ENCODE measurements at places on chromosomes 3 and 15.

- no peak for DNase-seq
Observed at GRCh38 chr3:174430986-174431385, 428.1 kb upstream of the NAALADL2 start.

DNA sequence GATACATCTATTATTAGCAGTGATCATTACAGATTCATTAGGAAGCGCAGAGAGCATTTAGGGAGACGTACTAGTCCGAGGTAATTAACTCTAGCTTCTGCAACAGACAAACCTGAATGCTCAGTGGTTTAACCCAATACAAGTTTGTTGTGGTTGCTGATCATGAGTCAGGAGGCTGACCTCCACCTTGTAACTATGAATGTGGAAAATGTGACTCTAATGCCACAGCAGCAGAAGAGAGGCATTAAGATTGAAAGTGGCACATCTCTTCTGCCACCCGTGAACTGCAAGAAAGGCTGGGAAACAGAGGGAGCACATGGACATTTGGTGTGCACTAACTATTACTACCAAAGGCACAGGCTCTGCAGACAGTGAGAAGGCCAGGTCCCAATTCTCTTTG lies 71.2 kb upstream of the C3orf80 start:
- DNase-seq, result no peak

DNA sequence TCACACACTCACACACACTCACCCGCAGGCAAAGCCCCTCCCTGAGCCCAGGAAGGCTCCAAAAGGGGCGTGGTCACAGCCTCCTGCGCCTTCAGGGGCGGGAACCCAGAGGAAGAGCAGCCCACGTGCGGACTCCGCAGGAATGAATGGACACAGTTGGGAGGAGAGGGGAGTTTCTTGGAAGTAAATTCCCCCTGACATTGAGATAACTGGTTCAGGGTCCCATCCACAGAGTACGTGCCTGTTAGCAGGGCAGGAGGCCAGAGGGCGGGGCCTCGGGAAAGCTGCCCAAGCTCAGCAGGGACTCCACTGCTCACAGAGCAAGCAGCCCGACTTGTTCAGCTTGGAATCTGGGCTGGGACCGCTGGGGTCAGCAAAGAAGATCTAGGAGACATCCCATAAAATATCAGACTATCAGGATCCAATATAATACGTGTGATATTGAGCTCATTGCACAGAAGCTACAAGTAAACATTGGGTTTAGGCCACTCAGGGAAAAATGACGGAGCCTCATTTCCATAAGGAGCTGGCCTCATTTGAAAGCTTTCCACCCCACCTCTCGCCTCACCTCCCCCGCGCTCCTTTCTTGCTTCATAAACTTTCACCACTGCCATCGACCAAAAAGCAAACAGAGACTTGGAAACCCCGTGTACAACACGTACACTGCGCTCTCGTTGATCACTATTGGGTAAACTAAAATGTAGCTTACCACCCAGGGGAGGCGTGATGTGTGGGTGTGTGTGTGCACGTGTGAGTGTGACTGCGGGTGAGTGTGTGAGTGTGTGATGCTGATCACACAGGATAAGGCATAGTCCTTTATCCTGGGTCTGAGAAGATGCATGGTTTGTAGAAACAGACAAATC lies 36.0 kb downstream of the TM2D3 start:
- DNase-seq, result peak; percentile 84

GRCh38 chr3:185900228-185900627 lies 37.6 kb downstream of the TRA2B start:
- peak; percentile 93 for DNase-seq

- no peak for DNase-seq
Observed at GRCh38 chr3:11186771-11187191, 32.5 kb downstream of the HRH1 start.

GRCh38 chr15:73926219-73927002 lies at the start of gene LOXL1:
LOXL1 (plus strand) TSS chr15:73926462; CDS start chr15:73926784, 322 bp downstream.
- DNase-seq, result peak; percentile 69

DNA sequence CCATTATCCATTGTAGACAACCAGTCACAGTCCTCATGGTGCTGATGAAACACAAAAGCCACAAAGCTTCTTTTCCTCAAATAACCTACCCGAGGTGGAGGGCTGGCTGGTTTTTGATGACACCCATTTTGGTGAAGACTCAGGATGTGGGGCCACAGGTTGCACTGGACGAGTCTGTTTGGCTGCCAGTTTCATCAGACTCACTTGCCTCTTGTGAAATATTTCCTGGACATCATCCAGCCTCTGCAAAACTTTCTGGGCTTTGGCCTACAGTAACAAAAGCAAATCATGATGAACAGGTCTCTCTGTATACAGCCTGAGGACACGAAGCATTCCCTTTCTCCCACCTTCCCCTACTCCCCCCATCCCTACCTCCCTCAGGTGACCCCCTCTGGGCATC lies 42.2 kb downstream of the B3GNT5 start:
- no peak for DNase-seq

DNA sequence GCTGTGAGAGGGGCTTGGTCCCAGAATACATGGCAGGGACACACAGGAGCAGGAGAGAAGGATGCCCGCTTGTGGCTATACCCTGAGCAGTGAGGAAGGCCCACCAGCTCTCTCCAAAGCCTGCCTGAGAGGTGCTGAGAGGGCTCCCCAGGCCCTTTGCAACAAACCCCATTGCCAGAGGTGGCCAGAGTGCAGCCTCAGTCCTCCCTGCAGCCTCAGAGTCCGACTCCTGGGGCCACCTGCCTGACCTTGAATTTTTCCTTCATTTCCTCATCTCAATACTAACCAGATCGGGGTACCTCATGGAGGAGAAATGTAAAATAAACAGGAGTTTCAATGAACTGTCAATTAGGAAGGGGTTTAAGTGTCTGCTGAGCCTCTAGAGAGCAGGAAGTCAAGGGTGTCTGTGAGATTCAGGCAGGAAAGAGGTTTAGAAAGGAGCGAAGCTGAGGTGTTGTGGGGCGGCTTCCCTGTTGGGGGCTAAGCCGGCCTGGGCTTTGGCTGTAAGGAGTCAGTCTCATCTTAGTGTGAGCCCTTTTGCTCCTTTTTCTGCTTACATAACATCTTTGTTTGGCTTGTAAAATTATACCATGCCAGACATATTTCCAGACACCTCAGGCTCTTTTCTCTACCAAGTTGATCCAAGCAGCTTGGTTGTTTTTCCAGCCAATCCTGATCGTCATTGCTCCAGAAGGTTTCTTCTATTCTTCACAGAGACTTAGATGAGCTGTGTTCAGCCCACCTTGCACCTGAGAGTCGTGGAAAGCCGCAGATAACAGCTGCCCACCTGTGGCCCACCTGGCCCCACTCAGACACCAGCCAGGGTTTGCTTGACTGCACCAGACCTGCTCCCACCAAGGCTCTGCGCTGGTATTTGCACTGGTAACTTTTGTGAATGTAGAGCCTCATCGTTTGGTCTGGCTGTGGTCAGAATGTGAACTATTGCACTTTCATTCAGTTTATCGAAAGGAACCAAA lies 36.7 kb downstream of the CMTM7 start:
- DNase-seq, result no peak

GRCh38 chr3:83523470-83524073 lies 1435.2 kb upstream of the CADM2 start:
- peak; percentile 32 for DNase-seq

GRCh38 chr3:173055228-173055933 lies 85.7 kb downstream of the SPATA16 start:
- DNase-seq, result no peak

DNA sequence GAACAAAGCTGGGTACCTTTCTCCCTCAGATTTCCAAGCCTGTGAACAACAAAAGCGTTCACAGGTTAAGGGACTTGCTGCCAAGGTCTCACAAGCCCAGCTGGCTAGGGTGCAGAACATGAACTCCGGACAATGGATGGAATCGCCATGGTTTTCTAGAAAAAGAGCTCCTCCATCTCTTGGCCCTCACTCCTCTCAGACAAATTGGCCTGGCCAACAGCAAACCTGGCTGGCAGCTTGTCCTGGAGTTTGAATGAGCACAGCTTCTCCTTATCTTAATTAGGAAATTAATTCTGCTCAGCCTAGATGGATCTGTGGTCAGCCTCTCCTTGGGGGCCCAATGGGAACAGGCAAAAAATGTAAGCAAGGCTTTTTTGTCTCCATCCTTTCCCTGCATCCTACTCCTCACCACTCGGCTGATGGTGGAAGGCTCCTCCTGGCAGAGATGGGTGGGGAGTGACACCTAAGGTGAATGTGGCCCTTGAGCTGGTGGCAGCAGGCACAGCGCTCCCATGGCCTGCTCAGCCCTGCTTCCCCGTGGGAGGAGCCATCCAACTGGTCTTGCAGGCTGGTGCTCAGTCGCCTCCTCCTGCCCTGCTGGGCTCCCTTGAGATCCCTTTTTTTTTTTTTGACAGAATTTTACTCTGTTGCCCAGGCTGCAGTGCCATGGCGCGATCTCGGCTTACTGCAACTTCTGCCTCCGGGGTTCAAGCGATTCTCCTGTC lies 5.8 kb downstream of the KLHL25 start:
- DNase-seq, result no peak

DNA sequence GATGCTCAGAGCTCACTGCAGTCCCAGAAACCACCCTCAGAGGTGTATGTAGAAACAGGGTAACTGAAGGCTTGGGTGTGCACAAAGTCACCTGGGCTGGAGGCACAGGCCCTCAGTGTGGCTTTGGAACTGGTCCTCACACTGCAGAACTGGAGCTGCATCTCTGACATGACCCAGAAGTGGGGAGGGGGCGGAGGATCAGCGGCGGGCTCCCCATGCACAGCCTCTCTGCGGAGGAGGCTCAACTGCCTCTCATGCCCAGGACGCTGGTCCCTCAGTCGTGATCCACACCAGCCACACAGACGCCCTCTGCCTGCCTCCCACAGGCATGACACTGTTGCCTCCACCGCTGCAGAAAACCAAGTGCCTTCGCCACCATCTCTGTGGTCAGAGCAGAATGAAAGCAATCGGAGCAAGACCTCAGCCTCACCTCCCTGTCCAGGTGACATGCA lies 73.7 kb downstream of the TM2D3 start:
- DNase-seq, result no peak

DNA sequence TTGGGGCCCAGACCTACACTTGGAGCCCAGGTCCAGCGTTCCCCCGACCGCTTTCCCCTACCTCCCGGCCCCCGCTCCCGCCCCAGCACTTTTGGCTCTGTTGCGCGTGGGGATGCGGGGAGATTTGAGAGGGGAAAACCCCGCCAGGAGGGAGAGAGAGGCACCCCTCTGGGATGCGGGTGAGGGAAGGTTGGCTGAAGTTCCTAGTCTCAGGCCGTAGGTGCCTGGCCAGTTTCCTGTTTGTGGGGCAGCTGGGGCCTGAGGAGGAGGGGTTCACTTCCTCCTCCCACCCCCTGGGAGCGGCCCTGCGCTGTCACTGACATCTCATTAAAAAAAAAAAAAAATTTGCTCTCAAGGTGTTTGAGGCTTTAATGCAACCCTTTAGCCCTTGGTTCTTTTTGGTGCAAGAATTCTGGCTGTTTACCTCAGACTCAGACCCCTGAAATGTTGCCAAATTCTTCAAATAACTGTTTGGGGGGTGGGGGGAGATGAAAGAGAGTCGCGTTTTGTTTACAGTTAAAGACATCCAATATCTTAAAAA lies 2.6 kb downstream of the FAM43A start:
- DNase-seq, result no peak

DNA sequence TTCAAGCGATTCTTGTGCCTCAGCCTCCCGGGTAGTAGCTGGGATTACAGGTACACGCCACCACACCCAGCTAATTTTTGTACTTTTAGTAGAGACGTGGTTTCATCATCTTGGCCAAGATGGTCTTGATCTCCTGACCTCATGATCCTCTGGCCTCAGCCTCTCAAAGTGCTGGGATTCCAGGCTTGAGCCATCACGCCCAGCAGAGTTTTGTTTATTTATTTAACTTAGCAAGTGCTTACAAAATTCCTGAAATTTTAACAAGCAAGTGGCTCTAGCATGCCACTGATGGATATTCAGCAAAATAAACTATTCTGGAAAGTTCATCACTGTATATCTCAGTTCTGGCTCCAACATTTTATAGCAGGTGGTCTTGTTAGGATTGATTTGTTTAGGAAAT lies 585.9 kb downstream of the OTOL1 start:
- DNase-seq, result no peak

- DNase-seq, result no peak
Observed at GRCh38 chr3:56207922-56208321, 260.3 kb downstream of the ERC2 start.

GRCh38 chr15:43519196-43519595 lies 1.8 kb downstream of the MAP1A start:
- no peak for DNase-seq

DNA sequence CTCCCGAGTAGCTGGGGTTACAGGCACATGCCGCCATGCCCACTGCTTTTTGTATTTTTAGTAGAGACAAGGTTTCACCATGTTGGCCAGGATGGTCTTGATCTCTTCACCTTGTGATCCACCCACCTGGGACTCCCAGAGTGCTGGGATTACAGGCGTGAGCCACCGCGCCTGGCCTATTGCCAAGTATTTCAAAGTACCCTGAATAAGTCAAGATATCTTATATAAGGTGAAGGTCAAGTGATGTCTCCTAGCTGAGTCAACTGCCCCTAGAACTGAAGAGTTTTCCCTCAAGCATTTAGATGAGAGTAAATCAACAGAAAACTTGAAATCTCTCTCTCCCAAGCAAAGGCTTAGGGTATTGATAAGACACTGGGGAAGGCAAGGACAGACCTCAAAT lies 63.9 kb downstream of the RPL22L1 start:
- no peak for DNase-seq

DNA sequence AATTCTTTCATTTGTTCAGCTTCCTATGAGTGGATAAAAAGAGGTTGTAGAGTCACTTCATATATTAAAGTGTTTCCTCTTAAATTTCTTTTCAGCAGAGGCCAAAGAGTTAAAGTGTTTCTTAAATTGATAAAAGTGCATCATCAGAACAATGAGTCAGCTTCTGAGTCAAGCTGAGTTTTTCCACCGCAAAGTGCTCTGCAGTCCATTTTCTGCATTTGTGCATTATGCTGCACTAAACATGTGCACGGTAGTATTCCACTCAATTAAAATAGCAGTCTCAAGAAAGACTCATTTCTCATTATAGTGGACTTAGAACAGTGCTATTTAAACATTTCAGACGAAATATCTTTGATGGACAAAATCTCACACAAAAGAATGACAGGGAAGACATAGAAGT lies 152.0 kb downstream of the ZBBX start:
- no peak for DNase-seq

DNA sequence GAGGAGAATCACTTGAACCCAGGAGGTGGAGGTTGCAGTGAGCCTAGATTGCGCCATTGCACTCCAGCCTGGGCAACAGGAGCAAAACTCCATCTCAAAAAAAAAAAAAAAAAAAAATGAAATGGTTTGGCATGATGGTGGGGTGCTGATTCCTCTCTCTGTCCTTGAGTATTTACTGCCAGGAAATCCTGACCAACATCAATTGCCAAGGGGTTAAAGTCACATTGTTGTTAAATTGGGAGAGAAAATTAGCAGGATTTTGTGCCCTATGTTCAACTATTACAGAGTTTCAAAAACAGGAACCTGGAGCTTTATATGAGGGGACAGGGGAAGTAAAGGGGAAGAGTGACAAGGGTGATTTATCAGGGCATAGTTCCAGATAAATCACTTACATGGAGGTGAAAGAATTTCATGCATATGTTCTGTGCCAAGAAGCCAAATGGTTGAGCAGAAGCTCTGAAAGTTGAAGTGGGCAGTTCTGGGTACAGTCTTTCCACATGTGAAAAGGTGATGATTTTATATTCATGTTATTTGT lies 70.5 kb upstream of the TSEN2 start:
- DNase-seq, result no peak
